Activated T-cell treated with anti-CD3 and anti-CD28 coated beads, Interleukin-2, amount 50 U/mL, for 1 hour (primary cell): ENCODE measurements at places on chromosomes 16 and 17.

DNA sequence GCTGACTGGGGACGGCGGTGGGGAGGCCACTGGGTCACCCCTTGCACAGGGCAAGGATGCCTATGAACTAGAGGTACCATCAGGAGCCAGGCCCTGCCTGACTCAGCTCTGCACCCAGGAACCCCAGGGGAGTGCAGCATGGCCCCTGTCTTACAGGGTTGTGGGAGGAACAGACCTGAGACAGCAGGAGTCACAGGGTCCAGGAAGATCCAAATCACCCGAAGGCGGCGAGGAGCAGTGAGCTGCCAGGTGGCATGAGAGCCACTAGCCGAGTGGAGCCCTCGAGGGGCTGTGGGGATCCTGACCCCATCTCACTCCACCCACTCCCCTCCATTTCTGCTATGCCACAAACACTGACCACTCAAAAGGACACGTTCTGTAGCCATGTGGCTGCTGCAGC, 30.8 kb downstream of the PLD6 start:
- no peak for DNase-seq

- DNase-seq, result no peak
These were observed 263.5 kb upstream of the AXIN2 start for GRCh38 chr17:65824901-65825300.

- no peak for DNase-seq
These were observed 15.9 kb downstream of the LUC7L3 start for GRCh38 chr17:50735287-50735686.

DNA sequence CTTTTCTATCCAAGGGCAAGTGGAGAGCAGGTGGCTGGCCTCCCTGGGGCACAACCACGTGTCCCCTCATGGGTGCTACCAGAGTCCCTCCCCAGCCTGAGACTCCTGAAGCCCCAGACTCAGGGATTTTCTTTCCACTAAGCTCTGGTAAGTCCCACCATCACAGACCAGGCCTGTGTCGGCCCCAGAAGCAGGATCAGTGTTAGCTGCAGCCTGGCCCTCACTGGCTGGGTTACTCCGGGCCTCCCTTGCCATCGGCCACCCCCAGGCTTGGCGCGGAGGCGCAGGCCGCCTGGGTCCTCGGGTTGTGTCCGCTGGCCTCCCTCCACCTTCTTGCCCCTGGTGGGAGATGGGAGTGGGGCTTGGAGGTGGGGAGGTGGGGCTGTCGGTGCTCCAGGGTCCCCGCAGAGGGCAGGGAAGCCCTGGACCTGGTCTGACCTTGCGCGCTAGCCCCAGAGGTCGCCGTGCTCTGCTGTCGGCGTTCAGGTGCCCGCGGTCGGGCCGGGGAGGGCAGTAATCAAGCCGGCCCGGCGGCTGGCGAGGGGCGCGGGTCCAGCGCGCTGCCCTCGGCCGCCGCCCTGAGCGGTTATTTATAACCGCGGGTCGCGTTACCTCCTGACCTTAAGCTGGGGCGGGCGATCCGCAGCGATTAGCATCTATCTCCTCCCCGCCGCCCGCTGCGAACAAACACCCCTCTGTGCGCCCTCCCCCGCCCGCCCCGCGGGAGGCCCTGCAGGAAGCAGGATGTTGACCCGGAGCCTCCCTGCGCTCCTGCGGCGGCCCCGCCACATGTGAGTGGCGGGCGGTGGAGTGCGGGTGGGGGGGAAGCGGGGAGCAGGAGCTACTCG, 78.1 kb upstream of the TOB1 start:
- peak; percentile 75 for DNase-seq

DNA sequence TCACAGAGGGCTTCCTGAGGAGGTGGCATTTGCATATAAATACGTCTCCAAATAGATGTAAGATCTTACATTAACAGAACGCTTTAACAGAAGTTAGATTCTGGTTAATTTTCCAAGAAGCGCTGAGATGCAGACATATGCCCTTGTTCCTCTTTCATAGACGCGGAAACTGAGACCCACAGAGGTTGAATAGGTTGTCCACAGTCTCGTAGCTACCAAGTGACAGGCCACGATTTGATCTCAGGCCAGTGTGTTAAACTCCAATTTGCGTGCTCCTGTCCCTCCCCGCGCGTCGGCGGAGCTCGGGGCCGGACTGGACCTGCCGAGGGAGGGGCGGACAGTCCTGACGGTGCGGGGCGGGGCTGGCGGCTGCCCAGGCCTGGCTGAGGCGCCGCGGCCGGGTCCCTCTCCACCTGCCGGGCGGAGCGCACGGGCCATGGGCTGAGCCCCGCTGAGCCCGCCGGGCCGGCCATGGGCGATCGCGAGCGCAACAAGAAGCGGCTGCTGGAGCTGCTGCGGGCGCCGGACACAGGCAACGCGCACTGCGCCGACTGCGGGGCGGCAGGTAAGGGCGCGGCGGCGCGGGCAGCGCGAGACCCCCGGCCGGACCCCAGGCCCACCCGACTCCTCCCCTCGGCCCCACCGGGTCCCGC, at the start of gene ADAP2:
Gene ADAP2 (plus strand): TSS at position 402 of the 653 bp plus-strand sequence. CDS start 70 bp downstream, at position 472.
- DNase-seq, result no peak

- DNase-seq, result no peak
These were observed 1.7 kb downstream of the FZD2 start for GRCh38 chr17:44558710-44559633.

DNA sequence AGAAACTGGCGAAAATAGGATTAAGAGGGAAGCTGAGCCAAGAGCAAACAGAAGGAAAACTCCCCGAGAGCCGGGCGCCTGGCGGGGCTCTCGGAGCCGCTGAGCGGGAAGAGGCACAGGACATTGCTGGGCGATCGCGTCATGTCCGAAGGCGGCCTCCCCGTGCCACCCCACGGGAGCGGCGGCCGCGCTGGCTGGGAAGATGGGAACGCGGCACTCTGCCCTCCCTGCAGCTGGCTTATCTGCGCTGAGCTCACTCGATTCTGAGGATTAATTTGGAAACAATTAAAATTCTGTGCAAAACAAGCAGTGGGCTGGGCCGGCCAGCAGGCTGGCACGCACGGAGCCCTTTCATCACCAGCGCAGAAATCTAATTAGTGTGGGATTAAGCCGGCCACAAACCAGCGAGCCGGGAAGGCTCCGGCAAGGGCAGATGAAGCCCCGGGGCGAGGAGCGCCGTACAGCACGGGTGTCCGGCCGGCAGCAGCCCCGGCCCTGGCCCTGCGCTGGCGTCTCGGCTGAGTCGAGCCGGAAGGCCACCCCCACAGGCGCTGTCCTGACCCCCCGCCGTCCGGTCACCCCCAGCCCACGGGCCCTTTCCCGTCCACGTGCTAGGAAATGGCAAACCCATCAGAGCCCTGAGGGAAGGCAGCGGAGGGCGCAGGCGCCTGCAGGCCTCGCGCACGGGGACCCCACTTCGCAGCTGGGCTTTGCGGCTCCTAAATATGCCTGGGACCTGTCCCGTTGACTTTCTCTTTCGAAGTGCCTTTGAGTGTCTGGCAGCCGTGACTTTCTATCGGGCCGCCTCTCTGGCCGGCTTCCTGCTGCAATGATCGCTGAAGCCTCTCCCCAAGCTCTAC, 37.9 kb downstream of the SOX8 start:
- no peak for DNase-seq

GRCh38 chr17:55532670-55533069, 21.4 kb upstream of the SMIM36 start:
- no peak for DNase-seq

GRCh38 chr17:57751348-57751971, 6.4 kb upstream of the CCDC182 start:
- no peak for DNase-seq

- no peak for DNase-seq
These were observed 45.3 kb downstream of the CCDC182 start for GRCh38 chr17:57699751-57700219.

DNA sequence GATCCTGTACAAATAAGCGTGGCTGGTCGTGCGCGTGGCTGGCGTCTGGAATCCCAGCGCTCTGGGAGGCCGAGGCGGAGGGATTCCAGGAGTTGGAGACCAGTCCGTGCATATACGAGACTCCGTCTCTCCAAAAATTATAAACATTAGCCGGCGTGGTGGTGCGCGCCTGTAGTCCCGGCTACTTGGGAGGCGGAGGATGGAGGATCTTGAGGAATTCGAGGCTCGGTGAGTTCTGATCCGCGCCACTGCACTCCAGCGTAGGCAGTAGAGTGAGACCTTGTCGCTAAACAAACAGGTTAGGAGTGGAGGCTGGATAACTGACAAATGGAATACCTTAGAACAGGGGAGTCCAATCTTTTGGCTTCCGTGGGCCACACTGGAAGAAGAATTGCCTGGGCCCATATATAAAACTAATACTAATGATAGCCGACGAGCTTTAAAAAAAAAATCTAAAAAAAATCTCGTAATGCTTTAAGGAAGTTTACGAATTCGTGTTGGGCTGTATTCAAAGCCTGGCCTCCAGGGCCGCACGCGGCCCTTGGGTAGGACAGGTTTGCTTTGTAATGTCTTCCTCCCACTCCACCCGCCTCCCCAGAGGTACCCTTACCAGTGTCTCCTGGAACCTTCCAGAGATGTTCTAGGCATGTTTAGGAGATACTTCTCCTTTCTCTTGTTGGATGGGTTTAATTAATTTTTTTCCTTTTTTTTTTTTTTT, 909 bp upstream of the RSL1D1 start:
- DNase-seq, result no peak

GRCh38 chr17:15260376-15261257, 4.5 kb downstream of the PMP22 start:
- DNase-seq, result peak; percentile 50
